ENCODE measurements at places on chromosomes 5 and 9.

DNA sequence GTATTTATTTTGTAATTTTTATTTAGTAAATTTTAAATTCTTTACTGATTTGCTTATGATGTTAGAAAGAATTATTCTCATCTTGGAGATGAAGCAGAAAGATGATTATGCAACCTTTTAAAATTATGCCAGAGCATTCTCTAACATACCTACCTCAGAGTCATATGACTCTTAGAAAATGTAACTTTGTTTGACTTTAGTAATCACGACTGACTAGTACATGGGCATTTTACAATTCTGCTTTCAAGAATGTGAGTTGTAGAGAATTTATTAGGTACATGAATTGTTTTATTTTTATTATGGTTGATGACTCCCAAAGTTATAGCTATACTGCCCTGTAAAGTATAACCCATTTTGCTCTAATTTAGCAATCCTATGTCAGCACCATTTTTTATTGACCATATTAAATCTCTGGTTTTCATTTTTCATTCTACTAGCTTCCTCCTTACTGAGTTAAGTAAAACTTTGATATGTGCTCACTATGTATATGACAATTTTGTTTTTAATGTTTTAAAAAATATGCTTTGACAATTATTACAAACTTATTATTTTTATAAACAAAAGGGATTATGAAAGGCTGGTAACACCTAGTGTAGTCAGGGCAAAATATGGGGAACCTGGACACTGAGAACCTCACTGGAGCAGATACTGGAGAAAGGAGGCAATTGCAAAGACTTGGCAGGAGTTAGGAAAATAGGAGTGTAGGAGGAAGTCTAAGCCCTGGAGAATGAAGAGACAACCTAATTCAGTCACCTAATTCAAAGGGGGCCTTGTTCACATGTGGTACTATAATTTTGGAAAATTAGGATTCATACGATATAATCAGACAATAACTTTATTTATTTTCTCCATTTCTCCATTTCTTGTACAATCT is 249.7 kb upstream of the DAB2 start:
- no peak for DNase-seq

GRCh38 chr9:123337971-123338370 is 18.0 kb upstream of the CRB2 start:
- DNase-seq: no peak

- no peak for DNase-seq
Measured at GRCh38 chr5:16888694-16889124, 47.4 kb downstream of the MYO10 start.

GRCh38 chr9:6428940-6429889 is 16.2 kb downstream of the UHRF2 start:
- no peak for DNase-seq

DNA sequence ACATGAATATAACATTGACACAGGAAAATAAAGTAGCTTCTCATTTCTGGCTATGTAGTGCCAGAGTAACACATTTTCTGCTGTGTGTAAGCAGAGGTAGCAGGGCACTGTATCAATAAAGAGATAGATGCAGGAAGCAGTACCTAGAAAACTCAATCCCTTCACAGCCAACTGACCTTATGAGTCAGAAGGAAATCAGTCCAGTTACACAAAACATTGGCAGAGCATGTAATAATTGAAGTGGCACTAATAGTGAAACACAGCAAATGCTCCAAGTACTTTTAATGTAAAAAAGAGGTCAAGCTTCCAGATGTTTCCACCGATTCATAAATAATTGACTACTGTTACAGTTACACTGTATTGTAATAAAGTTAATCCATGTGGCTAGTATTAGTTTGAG is 706.6 kb downstream of the EFNA5 start:
- no peak for DNase-seq

DNA sequence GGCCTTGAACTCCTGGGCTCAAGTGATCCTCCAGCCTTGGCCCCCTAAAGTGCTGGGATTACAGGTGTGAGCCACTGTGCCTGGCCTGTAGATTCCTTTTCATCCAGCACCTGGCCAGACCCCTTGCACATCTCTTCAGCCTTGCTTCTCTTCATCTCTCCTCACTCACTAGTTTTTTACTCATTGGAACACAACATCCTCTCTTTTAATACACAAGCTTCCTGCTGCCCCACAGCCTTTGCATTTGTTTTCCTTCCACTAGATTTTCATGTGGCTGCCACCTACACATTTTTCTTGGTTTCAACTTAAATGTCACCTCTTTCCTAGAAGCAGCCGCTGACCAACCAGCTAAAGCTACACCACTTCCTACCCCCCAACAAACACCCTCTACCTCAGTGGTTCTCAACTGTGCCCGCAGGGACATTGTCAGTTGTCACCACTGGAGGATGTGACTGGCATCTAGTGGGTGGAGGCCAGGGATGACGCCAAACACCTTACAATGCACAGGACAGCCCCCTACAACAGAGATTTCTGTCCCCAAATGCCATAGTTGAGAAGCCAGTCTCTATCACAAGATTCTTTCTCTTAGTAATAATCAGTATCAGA is 33.7 kb downstream of the HAVCR1 start:
- DNase-seq: no peak

DNA sequence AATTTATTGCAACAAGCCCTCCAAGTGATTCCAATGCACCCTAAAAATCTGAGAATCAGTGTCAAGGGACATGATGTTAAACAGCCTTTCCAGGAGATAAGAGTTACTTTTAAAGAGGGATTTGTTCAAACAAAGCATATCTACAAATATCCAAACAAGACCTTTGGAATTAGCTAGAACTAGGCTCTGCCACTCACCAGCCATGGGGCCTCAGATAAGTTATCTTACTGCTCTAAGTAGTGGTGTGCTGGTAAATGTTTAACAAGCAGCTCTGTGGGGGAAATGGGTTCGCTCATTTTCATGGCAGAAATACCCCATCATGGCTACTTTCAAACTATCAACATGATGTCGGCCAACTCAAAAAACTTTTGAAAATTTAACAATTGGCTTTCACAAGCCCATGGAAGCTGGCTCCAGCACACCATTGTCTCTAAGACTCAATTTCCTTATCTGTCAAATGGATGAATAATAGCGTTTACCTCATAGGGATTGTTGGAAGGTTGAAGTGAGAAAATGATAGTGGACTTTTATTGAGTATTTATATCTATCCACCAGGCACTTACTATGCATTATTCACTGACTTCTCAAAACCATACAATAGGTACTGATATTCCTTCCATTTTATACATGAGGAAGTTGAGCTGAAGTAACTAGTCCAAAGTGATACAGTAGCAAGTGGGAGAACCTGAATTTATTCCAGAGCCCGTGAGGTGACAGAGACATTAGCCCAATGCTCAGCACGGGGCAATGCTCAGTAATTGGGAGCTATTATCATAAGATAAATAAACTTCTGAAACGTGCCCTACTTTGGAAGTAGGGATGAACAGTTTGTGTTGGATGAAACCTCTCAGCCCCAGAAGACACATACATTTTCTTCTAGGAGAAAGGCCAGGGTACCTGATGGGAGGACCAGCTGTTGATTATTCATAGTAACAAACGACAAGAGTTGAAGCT is 43.2 kb downstream of the SH3RF2 start:
- DNase-seq: no peak

GRCh38 chr5:2383698-2384065 is 367.8 kb downstream of the IRX2 start:
- no peak for DNase-seq

DNA sequence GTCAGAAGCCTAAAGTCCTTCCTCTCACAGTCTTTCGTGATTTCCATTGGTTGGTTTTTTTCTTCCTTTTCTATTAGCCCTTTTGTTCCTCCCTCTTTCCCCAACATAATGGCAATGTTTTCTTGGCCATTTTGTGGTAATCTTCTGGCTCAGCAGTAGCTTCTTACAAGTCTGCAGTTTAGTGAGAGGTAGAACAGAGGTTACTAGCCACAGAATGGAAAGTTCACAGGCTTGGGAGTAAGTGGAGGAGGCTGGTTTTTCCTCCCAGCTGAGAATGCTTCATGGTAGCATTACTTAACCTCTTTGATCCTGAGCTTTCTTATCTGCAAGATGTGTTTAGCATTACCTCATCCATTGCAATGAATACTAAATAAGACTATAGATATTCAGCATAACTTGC is 346.9 kb downstream of the NFIB start:
- DNase-seq: no peak

DNA sequence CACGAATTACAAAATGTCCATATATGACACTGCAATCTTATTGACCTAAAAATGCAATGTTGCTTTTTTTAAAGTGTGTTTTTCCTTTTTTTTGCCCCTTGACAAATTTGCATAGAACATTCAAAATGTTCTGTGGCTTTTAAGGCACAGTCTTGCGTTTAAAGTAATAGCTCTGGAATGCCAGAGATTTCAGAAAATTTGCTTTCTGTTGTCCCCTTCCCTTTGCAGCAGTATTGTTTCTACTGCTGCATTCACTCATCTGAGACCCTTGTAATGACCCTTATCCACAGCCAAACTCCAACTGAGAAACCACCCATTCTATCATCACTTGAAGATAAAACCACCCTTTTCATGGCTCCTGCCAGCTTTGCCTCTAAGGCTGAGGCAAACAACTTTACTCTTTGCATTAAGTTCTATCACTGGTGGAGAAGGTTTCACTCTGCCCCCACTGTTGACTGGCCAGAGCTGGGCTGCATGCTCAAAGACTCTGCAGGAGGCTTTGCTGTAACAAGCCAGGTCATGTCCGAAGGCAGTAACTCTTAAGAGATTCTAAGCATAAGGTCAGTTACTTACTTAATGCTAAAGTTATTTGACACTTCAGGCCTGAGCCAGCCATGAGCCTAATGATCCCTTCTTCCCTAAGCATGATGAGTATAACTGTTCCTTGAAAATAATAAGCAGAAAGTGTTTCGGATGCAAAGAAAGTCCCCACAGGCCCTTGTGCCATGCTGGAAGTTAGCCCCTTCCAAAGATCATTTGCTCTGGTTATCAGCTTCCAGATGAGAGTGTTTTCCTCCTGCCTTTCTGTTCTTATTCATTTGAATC is 101.9 kb downstream of the CD180 start:
- no peak for DNase-seq

DNA sequence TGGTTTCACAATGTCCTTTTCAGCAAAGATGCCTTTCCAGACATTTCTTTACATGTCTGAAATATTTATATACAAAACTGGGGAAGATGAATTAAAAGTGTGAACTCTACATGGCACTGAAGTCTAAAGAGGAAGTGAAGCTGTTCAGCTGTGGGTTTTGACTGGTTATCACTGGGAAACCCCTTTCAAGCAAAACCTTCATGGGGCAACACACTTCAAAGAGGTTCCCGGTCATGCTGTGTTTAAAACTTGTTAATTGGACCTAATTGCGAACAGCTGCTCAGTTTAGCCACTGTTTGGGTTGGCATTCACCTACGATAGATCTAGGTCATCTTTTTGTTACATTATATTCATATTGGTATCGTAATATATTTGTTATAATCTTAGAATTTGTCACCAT is 20.0 kb upstream of the GDNF start:
- DNase-seq: no peak

- DNase-seq: peak; percentile 25
Measured at GRCh38 chr9:87873607-87874303, 8.9 kb upstream of the SPATA31E1 start.

- no peak for DNase-seq
Measured at GRCh38 chr5:57626703-57627102, 144.1 kb upstream of the ACTBL2 start.

- no peak for DNase-seq
Measured at GRCh38 chr5:67193439-67193807, 3.2 kb downstream of the CD180 start.

DNA sequence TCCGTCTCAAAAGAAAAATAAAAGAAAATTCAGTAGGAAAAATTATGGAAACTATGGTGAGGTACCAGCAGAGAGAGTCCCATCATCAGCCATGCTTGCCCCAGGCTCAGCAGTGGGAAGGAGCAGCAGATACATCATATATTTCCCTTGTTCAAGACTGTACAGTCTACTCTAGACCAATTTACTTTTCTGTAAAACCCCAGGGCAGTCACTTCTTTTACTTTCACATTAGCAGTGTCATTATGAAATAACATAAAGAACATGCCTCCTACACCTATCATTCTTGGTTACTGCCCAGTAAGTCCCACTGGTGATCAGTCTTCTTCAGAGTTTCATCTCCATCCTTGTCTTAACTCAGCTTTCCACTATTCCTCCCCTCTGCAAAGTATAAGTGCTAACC is 1145.0 kb downstream of the MAT2B start:
- DNase-seq: no peak

DNA sequence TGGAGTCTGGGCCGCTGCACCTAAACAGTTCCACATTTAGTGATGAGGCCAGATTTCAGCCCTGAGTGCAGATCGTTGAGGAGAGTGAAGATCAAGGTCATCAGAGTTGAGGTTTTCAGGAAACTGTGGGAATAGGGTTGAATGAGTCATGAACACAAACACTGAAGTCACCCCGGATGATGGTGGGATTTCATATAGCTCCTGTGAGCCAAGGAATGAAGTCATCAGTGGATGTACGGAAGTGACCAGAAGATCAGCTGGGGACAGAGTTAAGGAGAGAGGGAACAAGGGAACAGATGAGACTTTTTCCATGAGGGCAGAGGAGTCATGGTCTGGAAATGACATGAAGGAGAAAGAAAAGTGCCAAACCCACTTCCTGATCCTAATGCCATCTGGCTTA is 36.5 kb downstream of the PALM2AKAP2 start:
- DNase-seq: no peak

DNA sequence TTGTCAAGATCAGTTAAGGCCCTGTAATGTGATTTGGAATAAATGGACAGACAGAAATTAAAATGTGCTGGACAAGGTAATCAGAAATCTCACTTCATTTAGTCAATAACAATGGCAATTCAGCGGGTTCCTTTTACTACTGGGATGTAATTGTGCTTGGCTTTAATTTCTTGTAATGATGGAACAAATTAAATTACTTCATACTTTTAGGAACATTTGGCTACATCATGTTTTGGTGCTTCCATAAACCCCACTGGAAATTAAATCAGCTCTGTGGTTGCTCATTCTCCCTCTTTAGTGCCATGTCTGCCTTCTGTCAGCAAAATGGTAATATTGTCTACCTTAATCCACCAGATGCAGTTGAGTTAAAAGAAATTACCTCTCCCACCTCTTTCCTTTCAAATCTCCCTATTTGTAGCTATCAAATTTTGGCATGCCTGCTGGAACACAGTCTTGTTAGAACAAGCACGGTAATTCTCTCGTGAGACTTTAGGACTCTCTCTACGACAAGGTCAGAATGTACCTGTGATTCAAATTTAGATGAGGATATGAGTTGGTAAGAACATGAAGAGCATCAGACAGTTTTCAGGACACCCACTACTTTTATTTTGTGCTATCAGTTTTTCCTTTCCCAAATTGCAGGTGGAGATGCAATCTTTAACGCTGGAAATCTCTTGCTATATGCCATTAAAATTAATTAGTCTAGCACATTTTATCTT is 476.3 kb downstream of the RAB3C start:
- no peak for DNase-seq

- no peak for DNase-seq
Measured at GRCh38 chr5:176620333-176620981, 9.9 kb downstream of the SNCB start.

Data from mesothelial cell of epicardium (in vitro differentiated cells).